ENCODE measurements at places on chromosomes 1 and 21. TPM values are rescaled to one million over a fixed set of nuclear protein-coding genes. Genes with fewer than 3 reads are reported as not detected.

DNA sequence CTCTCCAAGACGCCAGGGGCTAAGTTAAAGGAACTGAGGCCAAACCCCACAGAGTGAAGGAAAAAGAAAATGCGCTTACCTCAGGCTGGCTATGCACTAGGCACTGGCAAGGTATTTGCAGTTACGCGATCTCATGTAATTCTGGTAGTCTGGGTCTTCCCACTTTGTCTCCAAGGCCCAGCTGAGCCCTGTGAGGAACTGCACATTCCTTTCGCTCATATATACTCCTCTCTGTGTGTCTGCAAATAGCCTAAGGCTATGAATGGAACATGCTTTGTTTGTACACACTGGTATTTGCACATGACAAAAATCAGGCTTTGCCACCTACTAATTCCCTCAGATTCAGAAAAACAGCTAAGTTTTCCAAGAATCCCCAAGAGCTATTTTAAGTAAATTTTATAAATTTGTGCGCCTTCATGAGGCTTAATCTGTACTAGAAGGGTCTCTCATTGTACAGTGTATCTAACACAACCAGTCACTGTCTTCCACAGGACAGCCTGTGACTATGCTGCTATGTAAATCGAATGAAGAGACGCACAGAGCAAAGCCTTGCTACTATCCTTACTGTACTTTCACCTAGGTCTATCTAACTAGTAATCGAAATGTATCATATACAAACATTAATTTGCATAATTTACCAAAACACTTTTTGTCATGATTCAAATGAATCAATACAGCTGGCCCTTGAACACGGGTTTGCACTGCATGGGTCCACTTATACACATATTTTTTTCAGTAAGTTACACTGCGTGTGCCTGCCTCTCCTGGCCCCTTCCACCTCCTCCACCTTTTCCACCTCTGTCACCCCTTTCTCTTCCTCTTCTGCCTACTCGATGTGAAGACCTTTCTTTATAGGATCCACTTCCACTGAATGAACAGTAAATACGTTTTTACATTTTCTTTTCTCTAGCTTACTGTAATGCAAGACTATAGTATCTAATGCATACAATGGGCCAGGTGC is 87.0 kb downstream of the SIPA1L2 start:
- no peak for DNase-seq

DNA sequence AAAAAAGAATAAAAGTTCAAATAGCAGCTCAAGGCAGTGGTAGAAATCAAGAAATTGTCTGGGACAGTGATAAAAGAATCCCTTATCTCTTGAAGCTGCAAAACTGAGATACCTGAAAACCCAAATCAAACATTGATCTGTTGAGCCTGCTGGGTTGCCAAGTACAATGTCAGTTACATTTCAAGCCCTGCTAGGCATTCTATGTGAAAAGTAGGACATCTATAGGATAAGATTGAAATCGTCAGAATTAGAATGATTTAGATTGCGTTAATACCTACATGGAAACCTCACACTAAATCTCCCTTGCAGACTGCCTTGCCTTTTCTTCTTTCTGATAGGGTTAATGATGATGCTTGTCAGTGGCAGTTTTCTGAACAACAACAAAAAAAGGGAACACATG is 1684.4 kb upstream of the B3GALT2 start:
- no peak for DNase-seq

GRCh38 chr1:223845037-223845809 is 524 bp downstream of the TP53BP2 start:
- no peak for DNase-seq

OR10K1 gene
- total RNA-seq = not detected

ZNF648 gene
- total RNA-seq = not detected
